Endodermal cell (in vitro differentiated cells): ENCODE measurements at places on chromosomes 11 and 22. TPM values are rescaled to one million over a fixed set of nuclear protein-coding genes. Genes with fewer than 3 reads are reported as not detected.

GRCh38 chr11:131186629-131187101, 183.8 kb upstream of the NTM start:
- peak; percentile 82 for DNase-seq

DNA sequence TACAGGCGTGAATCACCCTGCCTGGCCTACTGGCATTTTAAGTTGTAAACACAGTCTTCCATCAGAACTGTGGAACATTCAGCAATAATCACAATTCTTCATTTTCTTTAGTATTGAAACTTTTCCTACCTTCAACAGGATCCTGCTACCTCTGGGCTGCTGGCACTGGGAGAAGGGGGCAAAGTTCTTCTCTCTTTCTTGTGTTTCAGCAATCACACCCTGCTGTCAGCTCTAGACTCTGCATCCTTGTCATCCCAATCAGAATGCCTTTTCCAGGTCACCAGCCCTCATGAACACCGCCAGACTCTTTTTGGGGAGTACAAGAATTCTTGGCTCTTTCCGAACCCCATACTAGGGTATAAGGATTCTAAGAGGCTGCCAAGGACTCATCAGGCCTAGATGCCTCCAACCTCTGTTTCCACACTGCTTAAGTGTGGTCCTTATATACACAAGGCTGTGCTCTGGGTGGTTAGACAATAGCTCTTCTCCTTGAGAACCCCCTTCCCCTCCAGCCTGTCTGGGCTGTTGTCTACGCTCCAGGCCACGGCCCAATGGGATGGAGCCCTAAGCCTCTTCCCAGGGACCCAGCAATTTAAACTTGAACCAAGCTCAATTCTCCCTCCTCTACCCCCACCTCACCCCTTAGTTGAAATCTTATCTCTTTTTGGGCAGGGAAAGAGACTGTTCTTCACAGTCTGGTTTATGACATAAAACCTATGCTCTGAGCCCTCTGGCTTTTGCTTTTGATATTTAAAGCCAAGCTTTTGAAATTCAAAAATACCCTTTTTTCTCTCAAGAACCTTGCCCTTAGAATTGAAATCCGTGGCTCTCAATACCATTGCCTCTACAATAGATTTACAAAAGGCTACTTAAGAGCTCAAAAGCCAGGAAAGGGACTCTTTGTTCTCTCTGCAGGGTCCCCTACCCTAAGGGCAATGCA, 327.4 kb downstream of the BUD13 start:
- DNase-seq = peak; percentile 83

GRCh38 chr22:27262361-27262760, 539.2 kb downstream of the MN1 start:
- no peak for DNase-seq

DNA sequence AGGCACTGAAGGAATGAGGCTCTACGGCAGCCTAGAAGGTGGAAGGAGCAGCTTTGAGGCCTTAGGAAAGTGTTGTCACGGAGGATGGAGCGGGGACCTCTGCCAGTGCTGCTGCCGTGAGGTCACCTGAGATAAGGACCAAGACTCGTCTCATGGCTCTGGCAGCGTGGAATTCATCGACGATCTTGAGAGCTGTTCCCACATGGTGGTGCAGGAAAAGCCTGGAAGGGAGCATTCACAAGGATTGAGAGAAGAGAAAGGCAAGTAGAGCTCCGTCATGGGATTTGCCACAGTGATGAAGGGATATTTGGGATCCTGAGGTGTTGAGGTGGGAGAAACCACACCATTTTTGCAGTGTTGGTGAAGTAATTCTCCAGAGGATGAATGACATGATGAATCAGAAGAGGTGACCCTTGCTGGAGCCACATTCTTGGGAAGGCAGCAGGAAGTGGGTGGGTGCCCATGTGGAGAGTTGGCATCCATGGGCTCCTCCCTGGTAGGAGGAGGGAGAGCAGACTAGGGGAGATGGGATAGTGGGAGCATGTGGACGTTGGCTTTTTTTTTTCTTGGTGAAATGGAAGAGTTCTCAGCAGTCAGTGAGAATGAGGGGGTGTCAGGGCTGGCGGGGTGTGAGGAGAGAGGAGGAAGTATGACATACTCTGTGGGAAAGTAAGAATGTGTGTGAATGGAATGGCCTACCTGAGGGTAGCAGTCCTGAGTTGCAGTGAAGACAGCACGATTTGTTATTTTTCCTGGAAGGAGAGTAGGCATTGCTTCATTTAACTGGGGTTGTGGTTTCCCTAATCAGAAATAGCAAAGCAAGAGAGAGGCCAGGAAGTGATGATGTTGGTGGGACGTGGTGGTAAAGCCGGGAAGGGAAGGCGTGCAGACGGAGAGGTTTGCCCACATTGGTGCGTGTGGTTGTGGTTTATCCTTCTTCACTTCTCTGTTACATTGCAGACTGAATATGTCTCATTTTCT, 11.1 kb downstream of the PPP6R3 start:
- no peak for DNase-seq

SMDT1 gene
- 22.9 to 31.5 TPM (median 29.5 TPM) in 3 replicates for total RNA-seq

DNA sequence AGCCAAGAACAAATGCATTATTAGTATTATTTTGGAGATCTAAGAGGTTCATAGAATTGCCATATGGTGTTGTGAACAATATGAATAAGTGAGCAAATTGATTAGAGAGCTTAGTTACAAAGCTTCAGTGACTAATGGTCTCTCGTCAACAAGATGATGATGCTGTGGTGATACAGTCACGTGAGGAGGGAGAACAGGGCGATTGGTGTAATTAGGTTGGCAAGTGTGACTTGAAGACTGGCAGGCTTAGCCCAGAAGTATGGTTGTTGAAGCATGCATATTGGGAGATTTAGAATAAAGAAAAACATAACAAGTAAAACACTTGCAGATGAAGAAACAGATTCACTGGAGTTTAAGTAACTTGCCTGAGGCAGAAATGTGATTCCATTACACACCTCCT, 100.6 kb upstream of the SORL1-AS1 start:
- no peak for DNase-seq

GRCh38 chr11:85685820-85686459, at the start of gene CCDC89:
TSS of gene CCDC89 (minus strand) at chr11:85686195. CDS start at chr11:85686130, 65 bp downstream.
- no peak for DNase-seq

DNA sequence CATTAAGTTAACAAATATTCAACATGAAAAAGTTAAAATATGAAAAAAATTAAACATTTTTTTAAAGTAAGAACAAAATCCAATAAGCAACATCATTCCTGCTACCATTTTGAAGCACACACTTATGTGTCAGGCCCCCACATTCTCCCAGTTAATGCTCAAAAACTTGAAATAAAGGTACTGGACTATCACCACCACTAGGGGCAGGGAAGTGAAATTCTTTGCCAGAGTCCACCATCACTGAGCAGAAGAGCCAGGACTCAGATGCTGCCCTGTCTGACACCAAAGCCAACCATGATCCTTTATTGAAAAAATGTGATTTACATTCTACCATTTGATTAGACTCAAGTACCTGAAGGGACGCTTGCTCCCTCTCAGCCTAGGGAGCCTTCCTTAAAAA, 39.1 kb downstream of the PITPNB start:
- DNase-seq = peak; percentile 69

GRCh38 chr22:23922921-23923320, 28.7 kb downstream of the MIF start:
- DNase-seq = no peak

KRTAP5-3 gene
- total RNA-seq = not detected in 2 replicates

OR56A1 gene
- 0.14 to 0.17 TPM (median 0.15 TPM) in 3 replicates for total RNA-seq

GRCh38 chr22:26632422-26633155, 10.8 kb downstream of the CRYBA4 start:
- DNase-seq = no peak

GRCh38 chr11:114163229-114163631, 103.7 kb downstream of the ZBTB16 start:
- no peak for DNase-seq

GRCh38 chr11:117851852-117852251, 24.6 kb downstream of the FXYD6 start:
- no peak for DNase-seq

DNA sequence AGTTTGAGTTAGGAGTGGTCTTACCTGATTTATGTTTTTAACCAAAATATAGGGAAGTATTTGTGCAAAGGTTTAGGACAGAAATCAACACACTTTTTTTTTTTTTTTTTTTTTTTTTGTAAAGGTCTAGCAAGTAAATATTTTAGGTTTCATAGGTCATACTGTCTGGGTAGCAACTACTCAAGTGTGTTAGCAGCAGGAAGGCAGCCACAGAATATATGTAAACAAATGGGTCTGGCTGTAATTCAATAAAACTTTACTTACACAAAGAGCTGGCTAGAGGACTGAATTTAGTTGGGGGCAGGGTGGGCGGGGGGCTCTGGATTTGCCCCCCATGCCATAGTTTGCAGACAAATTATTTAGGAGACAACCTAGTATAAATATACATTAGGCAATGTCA, 510.4 kb downstream of the NELL1 start:
- DNase-seq = no peak

HEPN1 gene
- not detected in 3 replicates for total RNA-seq

SCGB1D2 gene
- total RNA-seq = not detected in 3 replicates

GRCh38 chr11:66879583-66879982, 22.7 kb downstream of the LRFN4 start:
- no peak for DNase-seq

DNA sequence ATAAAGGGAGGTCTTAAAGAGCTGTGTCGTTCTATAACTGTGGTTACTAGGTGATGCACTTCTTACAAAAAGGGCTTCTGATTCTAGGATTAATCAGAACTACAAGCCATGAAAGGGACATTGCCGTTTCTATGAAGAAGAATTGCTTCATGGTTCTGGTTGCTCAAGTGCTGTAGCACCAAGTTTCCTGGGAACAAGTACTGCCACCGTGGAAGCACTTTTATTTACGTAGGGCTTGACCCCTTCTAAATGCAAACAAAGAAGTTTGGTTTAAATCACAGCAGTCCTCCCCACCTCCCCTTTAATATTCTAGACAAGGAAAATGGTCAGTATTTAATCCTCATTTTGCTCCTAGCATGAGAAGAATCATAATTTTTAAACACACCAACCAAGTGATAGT, 9.8 kb downstream of the YAP1 start:
- DNase-seq = no peak

- DNase-seq = no peak
These were observed 53.9 kb downstream of the ETS1 start for GRCh38 chr11:128533472-128533871.

SEPTIN3 gene
- total RNA-seq = 10.5 and 10.9 TPM in 2 replicates

- no peak for DNase-seq
These were observed 3.0 kb downstream of the BACE1 start for GRCh38 chr11:117313091-117313490.

GCAT gene
- total RNA-seq = 21.4 and 22.2 TPM in 2 replicates

MMP7 gene
- not detected in 3 replicates for total RNA-seq

KCNJ5 gene
- 0.60 to 1.9 TPM (median 0.76 TPM) in 3 replicates for total RNA-seq

KRTAP5-2 gene
- total RNA-seq = not detected in 2 replicates
